ENCODE measurements at places on chromosomes 1 and 21. TPM values are rescaled to one million over a fixed set of nuclear protein-coding genes. Genes with fewer than 3 reads are reported as not detected.

Gene SLC6A9
- 5.3 TPM for polyA plus RNA-seq

DNA sequence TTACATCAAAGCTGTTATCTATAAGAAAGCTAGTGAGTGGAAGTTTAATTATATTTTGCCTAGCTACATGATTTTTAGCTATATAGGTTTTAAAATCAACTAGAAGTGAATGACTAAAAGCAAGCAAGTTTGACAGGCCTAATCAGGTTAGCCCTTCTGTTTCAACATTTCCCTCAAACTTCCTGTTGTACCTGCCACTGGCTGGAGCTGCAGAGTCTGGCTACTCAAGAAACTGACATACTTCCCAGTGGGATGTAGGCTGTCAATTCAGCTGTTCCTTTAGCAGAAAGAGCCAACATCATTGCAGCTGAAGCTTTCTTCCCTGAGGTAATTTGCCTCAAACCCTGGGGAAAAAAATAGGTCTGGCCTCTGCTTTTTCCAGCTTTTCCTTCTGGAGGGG is 87.1 kb upstream of the TNR start:
- DNase-seq, result no peak

GRCh38 chr1:17582124-17582774 is 42.8 kb downstream of the ARHGEF10L start:
- peak; percentile 73 for DNase-seq

DNA sequence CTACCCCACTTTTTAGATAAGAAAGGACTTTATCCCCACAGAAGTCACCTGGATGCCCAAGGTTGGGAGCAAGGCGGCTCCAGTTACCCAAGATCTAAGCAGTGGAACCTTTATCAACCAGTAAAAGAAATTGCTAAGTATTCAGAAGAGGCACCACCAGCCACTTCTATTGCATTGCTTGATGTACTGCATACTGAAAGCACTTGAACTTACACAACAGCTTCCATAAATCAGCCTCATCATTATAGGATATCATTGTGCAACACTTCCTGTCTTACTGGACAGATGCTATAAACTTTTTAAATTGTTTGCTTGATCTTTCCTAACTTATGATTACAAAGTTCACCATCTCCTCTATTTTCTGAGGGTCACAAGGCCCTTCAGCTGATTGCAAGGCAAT is 642.7 kb upstream of the CXADR start:
- DNase-seq, result no peak

DNA sequence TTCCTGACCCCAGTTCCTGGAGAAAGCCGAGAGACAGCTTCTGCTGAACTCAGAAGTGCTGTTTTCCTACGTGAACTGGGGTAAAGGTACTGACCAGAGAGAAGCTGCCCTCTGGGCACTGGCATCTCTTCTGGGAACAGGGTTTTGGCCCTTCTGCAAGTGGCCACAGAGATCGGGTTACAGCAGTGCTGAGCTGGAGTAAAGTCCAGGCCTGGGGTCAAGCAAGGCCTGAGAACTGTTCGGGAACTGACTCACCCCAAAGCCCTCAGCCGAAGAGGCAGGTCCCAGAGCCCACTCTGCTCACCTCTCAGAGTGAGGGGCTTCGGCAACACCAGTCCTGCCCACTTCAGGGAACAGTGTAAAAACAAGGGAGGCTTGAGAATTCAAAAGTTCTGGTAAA is 177.2 kb upstream of the RUNX1 start:
- no peak for DNase-seq

GRCh38 chr1:159921251-159921650 is 4.1 kb downstream of the TAGLN2 start:
- no peak for DNase-seq

Gene MTARC2
- polyA plus RNA-seq, result 0.43 TPM

Gene CELA2B
- not detected for polyA plus RNA-seq

DNA sequence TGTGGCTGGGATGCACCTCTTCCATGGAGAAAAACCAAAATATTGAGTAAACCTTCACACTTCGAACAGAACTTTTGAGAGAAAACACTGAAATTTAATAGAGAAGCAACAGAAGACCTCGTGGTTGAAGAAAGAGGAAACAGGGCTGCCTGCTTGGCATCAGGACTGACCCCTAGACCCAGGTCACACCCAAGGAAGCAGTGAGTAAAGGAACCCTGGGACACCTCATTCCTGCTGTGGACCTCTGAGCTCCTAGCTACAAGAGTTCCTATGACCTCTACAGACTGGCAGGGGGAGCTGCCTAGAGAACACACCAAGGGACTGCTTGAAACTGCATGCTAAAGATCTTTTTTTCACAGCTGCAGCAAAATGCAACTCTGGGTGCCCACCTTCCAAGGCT is 67.8 kb downstream of the FASLG start:
- DNase-seq, result no peak

DNA sequence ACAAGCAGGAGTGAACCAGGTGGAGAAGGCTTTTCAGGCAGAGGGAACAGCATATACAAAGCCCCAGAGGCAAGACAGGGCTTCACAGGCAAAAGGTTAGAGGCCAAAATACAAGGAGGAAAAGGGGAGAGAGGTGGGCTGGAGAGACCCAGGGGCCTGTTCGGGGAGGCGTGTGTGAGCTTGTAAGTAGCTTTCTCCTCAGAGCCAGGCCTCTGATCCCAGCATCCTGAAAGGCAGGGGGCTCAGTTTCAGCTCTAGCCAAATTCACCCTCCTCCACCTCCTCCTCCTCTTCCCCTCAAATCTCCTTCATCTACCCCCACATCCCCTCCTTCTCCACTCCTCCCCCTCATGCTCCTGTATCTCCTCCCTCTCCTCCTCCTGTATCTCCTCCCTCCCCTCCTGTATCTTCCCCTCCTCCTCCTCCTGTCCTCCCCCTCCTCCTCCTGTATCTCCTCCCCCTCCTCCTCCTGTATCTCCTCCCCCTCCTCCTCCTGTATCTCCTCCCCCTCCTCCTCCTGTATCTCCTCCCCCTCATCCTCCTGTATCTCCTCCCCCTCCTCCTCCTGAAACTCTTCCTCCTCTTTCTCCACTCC is 148.6 kb downstream of the ST6GALNAC5 start:
- DNase-seq, result no peak

DNA sequence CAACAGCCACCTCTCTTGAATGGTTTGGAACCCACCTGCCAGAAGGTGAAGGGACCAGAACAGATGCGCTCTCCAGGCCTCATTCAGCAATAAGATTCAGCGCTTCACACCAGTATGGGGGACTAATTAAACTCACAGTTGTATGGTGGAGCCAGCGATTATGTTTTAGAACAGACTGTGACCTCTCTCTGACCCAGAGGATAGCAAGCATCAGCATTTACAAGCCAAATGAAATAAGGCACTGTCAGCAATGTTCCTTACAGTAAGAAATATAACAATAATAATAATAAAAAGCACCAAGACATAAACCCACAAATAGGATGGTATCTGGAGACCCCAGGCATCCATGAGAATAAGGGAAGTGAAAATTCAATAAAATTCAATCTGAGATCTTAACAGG is 6.9 kb upstream of the CDC42BPA start:
- DNase-seq, result no peak
